NCI-H1694 (cell line): ENCODE measurements at places on chromosomes 3 and 15.

- no peak for DNase-seq
Observed at GRCh38 chr3:107523289-107523538, 452 bp downstream of the BBX start.

GRCh38 chr15:34621675-34622074 lies 38.2 kb upstream of the GOLGA8B start:
- DNase-seq = peak; percentile 51

DNA sequence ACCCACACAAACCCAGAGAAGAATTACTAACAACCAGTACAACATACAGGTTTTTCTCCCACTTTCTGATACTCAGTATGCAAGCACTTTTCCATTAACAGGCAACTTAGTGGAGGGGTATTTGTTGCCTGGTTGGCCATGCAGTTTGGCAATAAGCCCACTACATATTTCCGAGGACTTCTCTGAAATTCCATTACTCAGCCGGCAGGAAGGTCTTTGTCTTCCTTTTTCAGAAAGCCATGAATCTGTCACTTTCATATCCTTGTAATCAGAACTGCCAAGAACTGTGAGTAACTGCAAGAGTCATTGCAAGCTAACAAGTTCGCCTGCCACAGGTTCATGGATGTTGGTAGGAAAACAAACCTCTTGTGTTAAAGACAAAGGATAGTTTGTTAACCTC lies 422.3 kb upstream of the ROBO1 start:
- no peak for DNase-seq

DNA sequence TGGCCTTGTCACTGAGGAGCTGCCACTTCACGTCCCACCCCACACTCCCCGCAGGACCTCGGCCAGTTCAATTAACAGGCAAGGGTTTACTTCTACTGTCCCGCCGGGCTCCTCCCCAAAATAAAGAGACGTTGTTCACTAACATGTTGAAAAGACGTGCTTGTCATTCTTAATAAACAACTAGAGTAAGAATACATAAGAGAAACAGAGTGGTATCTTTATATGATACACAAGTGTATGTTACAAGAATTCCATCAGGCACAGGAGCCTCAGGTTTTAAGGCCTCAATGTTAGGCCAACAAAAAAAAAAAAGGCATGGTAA lies 326 bp upstream of the IMPDH2 start:
- DNase-seq = no peak

GRCh38 chr3:154095832-154096421 lies 25.3 kb upstream of the ARHGEF26 start:
- no peak for DNase-seq

DNA sequence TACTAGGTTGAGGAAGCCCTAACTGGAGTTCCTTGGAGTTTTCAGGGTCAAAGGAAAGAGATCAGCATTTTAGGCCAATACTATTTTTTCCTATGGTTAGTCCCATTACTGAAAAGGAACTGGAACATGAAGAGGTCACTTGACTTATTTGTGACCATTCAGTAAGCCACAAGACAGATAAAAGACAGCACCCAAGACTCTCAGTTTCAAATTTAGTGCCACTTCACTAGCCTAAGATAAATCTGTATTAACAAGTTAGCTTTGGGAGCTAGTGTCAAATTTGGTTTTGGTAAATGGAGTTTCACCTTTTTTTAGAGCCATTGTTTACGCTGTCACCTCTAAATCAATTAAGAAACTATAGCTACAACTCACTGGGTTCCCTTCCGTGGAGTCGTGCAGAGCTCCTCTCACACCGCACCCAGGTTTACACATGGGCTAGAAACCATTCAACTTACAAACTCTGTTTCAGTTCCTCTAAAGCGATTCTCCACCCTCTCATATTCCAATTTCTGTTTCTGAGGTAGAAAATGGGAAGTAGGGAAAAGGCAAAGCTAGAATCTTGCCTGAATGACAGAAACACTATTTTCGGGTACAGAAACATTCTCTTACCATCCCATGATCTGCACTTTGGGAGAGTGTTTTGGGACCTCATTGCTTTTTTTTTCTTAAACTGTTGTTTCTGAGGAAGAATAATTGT lies 14.4 kb downstream of the CCDC32 start:
- DNase-seq = no peak

DNA sequence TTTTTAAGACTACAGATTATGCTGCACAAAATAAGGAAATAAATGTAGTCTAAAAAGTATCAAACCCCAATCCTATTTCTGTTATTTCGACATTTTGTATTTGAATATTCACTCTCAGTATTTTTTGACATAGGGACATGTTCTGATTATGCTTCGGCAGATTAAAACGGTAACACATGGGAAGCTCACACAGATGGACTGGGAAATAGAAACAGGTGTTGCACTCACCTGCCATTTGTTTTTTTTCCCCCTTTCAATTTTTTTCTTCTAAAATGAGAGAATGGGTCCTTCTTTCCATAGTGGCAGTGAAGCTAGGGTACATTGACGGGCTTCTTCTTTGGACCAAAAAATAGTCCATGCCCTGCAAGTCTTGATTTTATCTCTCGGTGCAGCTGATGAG lies 163.1 kb downstream of the MYRIP start:
- no peak for DNase-seq

GRCh38 chr3:81967393-81967792 lies 205.9 kb upstream of the GBE1 start:
- DNase-seq = no peak

- no peak for DNase-seq
Observed at GRCh38 chr15:41387646-41388045, 14.7 kb downstream of the NDUFAF1 start.
